Ureter (tissue), 1 donor: ENCODE measurements at places on chromosomes 12 and 14. TPM values are rescaled to one million over a fixed set of nuclear protein-coding genes. Genes with fewer than 3 reads are reported as not detected.

Gene CLEC9A
- 0.57 TPM for total RNA-seq

Gene P2RX2
- 0.36 TPM for total RNA-seq

Gene TEDC1
- 9.7 TPM for total RNA-seq

Gene LHX5
- not detected for total RNA-seq

Gene C12orf50
- 0.10 TPM for total RNA-seq

Gene CCDC177
- not detected for total RNA-seq

Gene RERGL
- 4.5 TPM for total RNA-seq

Gene BCL2L14
- 17.4 TPM for total RNA-seq

Gene CYP46A1
- 2.2 TPM for total RNA-seq

Gene CDCA3
- 1.4 TPM for total RNA-seq

Gene PLCZ1
- not detected for total RNA-seq

Gene C12orf75
- total RNA-seq: 31.3 TPM

Gene BCL11B
- total RNA-seq: 8.4 TPM

Gene DYNLL1
- total RNA-seq: 313 TPM

Gene ATF1
- 34.4 TPM for total RNA-seq

Gene AKT1
- 116 TPM for total RNA-seq

Gene TMEM121
- total RNA-seq: 1.1 TPM
